ENCODE measurements at places on chromosomes 3 and 15. TPM values are rescaled to one million over a fixed set of nuclear protein-coding genes. Genes with fewer than 3 reads are reported as not detected.

GRCh38 chr3:49602877-49603411, 48.7 kb downstream of the BSN start:
- no peaks in the 10 kb centered on the region for H3K27me3 ChIP-seq
- no peak overlapping the region for H3K27ac ChIP-seq
- no peaks in the 10 kb centered on the region for H3K4me1 ChIP-seq
- no peak for DNase-seq

DNA sequence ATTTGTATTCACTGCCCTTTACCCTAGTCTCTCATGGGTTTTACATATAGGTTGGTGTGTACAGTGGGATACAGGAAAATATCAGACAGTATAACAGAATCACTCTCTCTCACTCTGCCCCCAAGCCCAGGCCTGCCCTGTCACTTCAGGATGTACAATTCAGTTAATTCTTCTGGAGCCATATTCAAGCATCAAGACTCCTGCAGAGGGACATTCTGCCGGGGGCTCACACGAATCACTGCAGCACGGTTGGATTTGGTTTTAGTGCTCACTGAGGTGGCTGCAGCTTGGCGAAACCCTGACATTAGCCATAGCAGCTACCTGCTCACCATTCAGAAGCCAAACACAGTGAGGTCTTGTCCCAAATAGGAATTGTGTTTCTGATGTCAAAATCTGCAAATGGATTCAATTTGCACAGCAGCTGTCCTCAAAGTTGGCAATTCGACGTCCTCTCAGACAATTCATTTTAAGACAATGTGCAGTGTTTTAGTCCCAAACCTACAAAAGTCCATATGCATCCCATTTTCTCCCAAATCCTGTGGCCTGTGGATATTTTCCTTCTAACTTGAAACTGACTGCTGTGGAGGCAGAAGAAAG, 82.9 kb downstream of the CHSY1 start:
- no peaks in the 10 kb centered on the region for H3K36me3 ChIP-seq
- H3K27ac ChIP-seq = peak overlapping the region; percentile 76
- DNase-seq = no peak
- H3K4me1 ChIP-seq = peaks cover 9% of the 10 kb centered on the region

GRCh38 chr3:122742234-122742633, 51.4 kb downstream of the HSPBAP1 start:
- no peak overlapping the region for H3K27ac ChIP-seq
- no peaks in the 10 kb centered on the region for H3K4me1 ChIP-seq
- no peaks in the 10 kb centered on the region for H3K36me3 ChIP-seq
- no peak overlapping the region for H3K4me3 ChIP-seq

GRCh38 chr3:15974647-15975046, 176.9 kb upstream of the ANKRD28 start:
- no peaks in the 10 kb centered on the region for H3K36me3 ChIP-seq
- no peak for DNase-seq
- no peak overlapping the region for H3K27ac ChIP-seq
- no peaks in the 10 kb centered on the region for H3K4me1 ChIP-seq
- H3K27me3 ChIP-seq = no peaks in the 10 kb centered on the region
- no peak overlapping the region for H3K4me3 ChIP-seq

DNA sequence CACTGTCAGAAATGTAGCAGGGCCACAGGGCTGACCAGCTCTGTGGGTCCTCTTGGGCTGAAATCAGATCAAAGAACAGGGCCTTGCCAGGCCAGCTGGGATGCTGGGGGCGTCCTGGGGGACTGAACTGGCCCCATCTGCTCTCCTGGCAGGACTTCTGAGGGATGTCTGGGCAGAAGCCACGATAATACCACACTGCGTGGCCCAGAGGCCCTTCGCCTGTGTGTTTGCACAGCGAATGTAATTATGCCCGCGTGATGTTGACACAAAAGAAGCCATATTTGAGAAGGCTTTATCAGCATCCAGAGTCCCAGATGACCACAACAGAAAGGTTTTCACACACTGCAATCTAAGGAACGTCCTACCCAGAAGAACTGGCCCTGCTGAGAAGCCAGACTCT, 174.0 kb downstream of the RAB11A start:
- no peak for DNase-seq
- H3K36me3 ChIP-seq = no peaks in the 10 kb centered on the region
- no peak overlapping the region for H3K4me3 ChIP-seq
- peaks cover 3% of the 10 kb centered on the region for H3K27me3 ChIP-seq

DNA sequence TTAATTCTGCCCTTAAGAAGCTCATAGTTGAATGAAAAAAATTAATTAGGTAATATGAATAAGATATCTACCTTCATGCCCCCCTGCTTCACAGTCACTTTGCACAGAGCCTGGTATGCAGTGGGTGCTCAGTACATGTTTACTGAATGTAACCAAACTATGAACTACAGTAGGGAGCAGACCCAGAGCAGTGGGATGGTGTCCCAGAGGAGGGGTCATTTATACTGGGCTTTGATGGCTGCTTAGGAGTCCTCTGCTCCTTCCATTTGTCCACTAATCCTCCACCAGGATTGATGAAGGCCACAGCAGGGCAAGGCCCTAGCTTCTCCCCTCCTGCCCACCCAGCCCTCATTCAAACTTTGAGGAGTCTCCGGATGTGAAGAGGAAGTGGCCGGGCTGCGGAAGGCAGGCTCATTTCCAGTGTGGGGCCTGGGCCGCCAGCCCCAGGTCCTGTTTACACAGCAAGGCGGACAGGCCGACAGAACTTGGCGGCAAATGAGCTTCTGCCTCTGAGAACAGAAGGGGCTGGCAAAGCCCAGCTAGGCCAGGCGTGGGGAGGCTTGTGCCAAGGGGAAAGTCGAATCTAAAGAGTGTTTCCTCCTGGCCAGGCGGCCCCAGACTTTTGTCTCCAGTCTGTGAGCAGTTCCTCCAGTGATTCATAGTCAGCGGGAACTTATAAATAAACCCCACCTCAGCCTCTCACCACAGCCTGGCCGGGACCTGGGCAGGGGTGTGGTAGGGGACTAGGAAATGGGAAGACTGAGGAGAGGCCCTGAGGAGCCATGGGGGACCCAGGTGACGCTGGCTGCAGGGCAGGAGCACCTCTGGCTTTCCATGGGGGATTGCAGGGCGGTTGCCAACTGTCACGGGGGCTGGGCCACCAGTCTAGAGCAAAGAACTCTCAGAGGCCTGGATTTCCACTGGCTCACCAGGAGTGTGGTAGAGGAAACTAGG, 51.6 kb upstream of the LCTL start:
- H3K27me3 ChIP-seq = no peaks in the 10 kb centered on the region
- peaks cover 17% of the 10 kb centered on the region for H3K4me1 ChIP-seq
- no peak for DNase-seq
- no peak overlapping the region for H3K4me3 ChIP-seq
- no peaks in the 10 kb centered on the region for H3K36me3 ChIP-seq

DNA sequence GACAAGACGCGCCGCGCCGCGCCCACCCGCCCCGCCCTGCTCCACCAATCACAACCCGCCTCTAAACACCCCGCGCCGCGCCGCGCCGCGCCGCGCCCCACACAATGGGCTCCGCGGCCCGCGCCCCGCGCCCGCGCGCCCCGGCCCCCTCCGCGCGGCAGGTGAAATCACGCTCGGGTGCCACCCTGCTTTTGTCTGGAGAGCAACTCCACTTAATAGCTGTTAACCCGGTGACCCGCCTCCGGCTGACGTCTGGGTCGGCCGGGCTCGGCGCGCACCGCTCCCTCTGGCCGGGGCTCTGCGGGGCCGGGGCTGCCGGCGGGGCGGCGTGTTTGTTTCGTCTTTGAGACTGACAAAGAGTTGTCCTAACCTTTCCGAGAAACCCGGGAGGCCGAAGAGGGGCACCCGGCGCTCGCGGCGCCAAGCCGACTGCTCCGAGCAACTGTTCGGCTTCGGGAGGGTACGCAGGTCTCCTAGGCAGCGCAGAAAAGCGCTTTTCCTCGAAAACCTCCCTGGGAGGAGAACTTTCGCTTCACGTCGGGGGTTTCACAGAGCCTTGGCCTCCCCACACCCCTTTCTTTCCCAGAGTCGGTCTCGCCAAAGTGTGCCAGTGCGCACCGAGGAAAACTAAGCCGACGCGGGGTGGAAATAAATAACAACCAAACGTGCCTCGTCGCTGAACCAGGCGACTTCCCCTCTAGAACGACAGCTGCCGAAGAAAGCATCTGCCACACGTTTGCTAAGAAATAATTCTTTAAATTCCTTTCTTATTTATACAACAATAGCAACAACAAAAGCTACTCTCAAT, 518.4 kb downstream of the FOXP1 start:
- no peaks in the 10 kb centered on the region for H3K4me1 ChIP-seq
- no peaks in the 10 kb centered on the region for H3K36me3 ChIP-seq
- H3K27me3 ChIP-seq = no peaks in the 10 kb centered on the region
- peak overlapping the region; percentile 74 for H3K4me3 ChIP-seq
- H3K27ac ChIP-seq = peak overlapping the region; percentile 84

- no peak overlapping the region for H3K4me3 ChIP-seq
- no peak for DNase-seq
- no peaks in the 10 kb centered on the region for H3K36me3 ChIP-seq
Measured at GRCh38 chr3:73820431-73820830, 195.7 kb upstream of the PDZRN3 start.

CCK gene
- total RNA-seq = 0.25 TPM

DLL4 gene
- 3.8 TPM for total RNA-seq

GPR176 gene
- total RNA-seq = 1.7 TPM

CELF6 gene
- 0.14 TPM for total RNA-seq

SIDT1 gene
- 1.5 TPM for total RNA-seq
